Activated CD8-positive, alpha-beta T cell treated with anti-CD3 and anti-CD28 coated beads, Interleukin-2, amount 10 ng/mL, durations not matched to agents 7 days and 5 days (primary cell): ENCODE measurements at places on chromosomes 6 and 20. TPM values are rescaled to one million over a fixed set of nuclear protein-coding genes. Genes with fewer than 3 reads are reported as not detected.

Gene CTCFL
- total RNA-seq: not detected

Gene RIPOR3
- not detected for total RNA-seq

Gene PAX1
- not detected for total RNA-seq

Gene CCN6
- not detected for total RNA-seq

- no peak for DNase-seq
These were observed 137.2 kb upstream of the ARMC2 start for GRCh38 chr6:108711071-108711470.

- no peak for DNase-seq
These were observed 526.6 kb upstream of the IRAK1BP1 start for GRCh38 chr6:78340755-78341154.
